ENCODE measurements at places on chromosomes 4 and X. TPM values are rescaled to one million over a fixed set of nuclear protein-coding genes. Genes with fewer than 3 reads are reported as not detected.

SH3D19 gene
- 31.2 TPM for total RNA-seq

MAOA gene
- 3.4 TPM for total RNA-seq

PRKX gene
- 16.2 TPM for total RNA-seq

PLP1 gene
- 1.2 TPM for total RNA-seq

XIAP gene
- total RNA-seq = 40.1 TPM

CSN3 gene
- not detected for total RNA-seq

SULT1B1 gene
- 0.15 TPM for total RNA-seq

PDE5A gene
- 17.0 TPM for total RNA-seq

HSPA4L gene
- total RNA-seq = 4.0 TPM

THAP6 gene
- total RNA-seq = 12.9 TPM

REELD1 gene
- not detected for total RNA-seq

DNA sequence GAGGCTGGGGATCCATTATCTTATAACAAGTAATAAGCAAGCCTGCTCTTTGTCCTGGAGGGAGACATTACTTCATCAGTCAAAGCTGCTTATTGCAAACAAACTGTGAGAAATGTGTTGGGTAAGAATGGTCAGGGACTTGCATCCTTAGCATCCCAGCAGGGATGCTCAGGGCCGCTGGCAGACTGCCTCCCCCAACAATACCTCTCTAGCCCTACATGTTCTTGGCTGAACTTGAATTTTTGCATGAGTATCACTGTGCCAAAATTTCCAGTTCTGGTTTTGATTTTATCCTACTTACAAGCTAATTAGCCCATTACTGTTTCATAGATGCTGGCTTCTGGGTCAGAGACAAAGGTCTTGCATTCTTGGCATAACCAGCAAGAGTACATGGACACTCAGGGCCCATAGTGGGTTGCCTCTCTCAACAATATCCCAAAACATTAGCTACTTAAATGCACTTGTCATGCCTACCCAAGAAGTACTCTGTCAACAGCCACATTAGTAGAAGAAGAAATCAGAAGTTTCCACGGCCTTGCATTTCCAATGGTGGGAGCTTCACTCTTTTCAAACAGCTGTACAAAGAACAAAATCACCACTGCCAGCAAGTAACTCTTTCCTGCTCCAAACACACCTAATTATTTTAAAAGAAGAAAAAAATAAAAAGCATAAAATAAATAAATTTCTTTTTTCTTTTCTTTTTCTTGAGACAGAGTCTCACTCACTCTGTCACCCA lies 41.9 kb upstream of the NEUROG2 start:
- no peak overlapping the region for H3K27ac ChIP-seq
- peaks cover 3% of the 10 kb centered on the region for H3K4me1 ChIP-seq
- H3K36me3 ChIP-seq = peaks cover 1% of the 10 kb centered on the region
- H3K27me3 ChIP-seq = no peaks in the 10 kb centered on the region

DNA sequence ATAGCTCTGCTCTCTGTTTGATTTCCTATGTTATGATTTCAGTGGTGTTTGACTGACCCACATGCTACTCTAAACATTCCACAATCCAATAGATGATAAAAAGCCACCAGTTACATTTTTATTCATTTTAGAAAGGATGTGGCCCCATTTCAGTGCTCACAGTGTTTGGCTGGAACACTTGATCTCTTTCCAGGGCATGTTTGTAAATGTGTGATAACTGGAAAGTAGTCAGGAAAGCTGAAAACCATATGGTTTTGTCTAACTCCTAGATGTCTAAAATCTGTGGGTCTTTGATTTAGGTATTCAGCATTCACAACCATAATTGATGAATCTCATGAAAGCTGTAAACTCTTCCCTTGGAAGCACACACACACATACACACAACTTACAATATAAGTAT lies 904.9 kb upstream of the AGA start:
- H3K36me3 ChIP-seq = no peaks in the 10 kb centered on the region
- H3K4me3 ChIP-seq = no peak overlapping the region
- no peak for DNase-seq
- no peaks in the 10 kb centered on the region for H3K4me1 ChIP-seq
- no peaks in the 10 kb centered on the region for H3K27me3 ChIP-seq
- H3K27ac ChIP-seq = no peak overlapping the region

GRCh38 chrX:81868979-81869378 lies 667.1 kb downstream of the SH3BGRL start:
- no peaks in the 10 kb centered on the region for H3K36me3 ChIP-seq
- H3K27ac ChIP-seq = no peak overlapping the region
- DNase-seq = no peak
- no peak overlapping the region for H3K4me3 ChIP-seq
- no peaks in the 10 kb centered on the region for H3K27me3 ChIP-seq

- no peak for DNase-seq
- no peaks in the 10 kb centered on the region for H3K27me3 ChIP-seq
- no peaks in the 10 kb centered on the region for H3K4me1 ChIP-seq
Observed at GRCh38 chr4:113113151-113113550, 63.7 kb downstream of the ANK2 start.

DNA sequence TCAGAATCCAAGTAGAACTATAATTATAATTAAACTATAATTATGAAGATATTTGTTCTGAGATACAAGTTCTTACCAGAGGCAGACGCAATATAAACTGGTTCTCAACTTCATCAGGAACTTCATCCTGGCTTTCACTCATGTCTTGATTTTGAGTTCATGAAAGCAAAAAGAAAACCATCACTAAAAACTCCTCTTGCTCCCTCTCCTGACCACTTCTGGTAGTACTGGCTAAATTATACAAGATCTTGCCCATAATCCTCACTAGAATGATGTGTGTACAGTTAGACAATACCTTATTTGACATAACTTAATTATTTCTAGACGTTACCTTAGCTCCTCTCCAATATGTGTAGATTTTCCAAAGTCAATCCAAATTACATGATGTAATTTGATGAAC lies 3.7 kb downstream of the TAF7L start:
- H3K27ac ChIP-seq = no peak overlapping the region
- no peaks in the 10 kb centered on the region for H3K36me3 ChIP-seq
- no peaks in the 10 kb centered on the region for H3K27me3 ChIP-seq
- H3K4me3 ChIP-seq = no peak overlapping the region
- H3K4me1 ChIP-seq = no peaks in the 10 kb centered on the region

DNA sequence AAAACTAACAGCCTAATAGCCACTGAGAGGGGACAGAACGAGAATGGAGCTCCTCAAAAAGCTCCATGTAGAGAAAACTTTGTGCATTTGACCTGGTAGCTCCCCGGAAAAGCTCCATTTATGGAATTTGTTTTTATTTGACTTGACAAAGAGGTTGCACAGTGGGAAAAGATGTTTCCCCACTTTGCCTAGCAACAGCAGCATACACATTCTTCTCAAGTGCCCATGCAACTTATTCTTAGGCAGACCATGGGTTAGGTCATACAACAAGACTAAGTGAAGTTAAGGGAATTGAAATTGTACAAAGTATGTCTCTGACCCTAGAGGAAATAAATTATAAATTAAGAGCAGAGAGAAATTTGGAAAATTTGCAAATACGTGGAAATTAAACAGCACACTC lies 949.6 kb upstream of the PRKX start:
- H3K4me1 ChIP-seq = no peaks in the 10 kb centered on the region
- H3K27me3 ChIP-seq = no peaks in the 10 kb centered on the region
- DNase-seq = no peak
- H3K4me3 ChIP-seq = no peak overlapping the region

DNA sequence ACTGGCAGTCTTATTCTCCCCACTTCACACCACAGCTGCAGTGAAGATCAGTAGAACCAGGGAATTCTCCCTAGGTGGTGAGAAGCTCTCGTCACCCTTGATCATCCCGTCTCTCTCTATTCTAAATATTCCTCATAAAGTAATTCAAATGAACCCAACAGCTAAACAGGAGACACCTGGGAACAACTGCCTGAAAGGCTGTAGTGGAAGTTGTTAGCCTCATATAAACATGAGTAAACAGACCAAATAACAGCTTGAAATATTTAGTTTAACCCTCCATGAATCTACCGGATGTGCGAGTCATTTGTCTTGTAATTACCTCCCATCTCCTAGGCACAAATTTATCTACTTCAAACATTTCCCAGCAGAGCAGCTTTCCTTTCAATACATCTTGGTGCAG lies 30.4 kb upstream of the APELA start:
- H3K36me3 ChIP-seq = peaks cover 2% of the 10 kb centered on the region
- H3K27me3 ChIP-seq = peaks cover 11% of the 10 kb centered on the region
- no peaks in the 10 kb centered on the region for H3K4me1 ChIP-seq

DNA sequence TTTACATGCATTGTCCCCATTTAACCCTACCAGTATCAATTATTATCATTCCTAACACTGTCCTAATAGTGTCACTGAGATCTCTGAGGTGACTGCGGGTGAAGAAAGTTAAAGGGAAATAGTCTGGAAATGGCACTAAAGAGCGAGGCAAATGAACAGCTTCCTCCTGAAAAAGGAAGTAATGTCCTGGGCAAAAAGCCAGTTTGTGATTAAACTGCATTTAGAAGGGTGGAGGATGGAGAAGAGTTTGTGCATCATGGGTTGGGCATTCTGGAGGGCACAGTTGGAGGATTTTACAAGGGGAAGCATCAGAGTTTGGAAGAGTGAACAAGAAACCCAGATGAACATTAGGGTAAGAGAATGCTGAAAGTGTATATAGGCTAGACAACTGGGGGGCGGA lies 60.5 kb upstream of the SLC25A4 start:
- H3K27me3 ChIP-seq = peaks cover 17% of the 10 kb centered on the region
- H3K4me3 ChIP-seq = no peak overlapping the region
- no peak for DNase-seq
- H3K4me1 ChIP-seq = no peaks in the 10 kb centered on the region
- no peaks in the 10 kb centered on the region for H3K36me3 ChIP-seq

GRCh38 chrX:96204928-96205327 lies 479.7 kb upstream of the DIAPH2 start:
- no peak overlapping the region for H3K27ac ChIP-seq
- H3K4me1 ChIP-seq = no peaks in the 10 kb centered on the region
- no peaks in the 10 kb centered on the region for H3K27me3 ChIP-seq
- DNase-seq = no peak

GRCh38 chr4:40206426-40206825 lies 9.6 kb downstream of the RHOH start:
- no peaks in the 10 kb centered on the region for H3K36me3 ChIP-seq
- no peak overlapping the region for H3K4me3 ChIP-seq
- no peak overlapping the region for H3K27ac ChIP-seq
- H3K27me3 ChIP-seq = no peaks in the 10 kb centered on the region
- peaks cover 3% of the 10 kb centered on the region for H3K4me1 ChIP-seq

- no peaks in the 10 kb centered on the region for H3K27me3 ChIP-seq
- H3K36me3 ChIP-seq = no peaks in the 10 kb centered on the region
- no peak for DNase-seq
- H3K27ac ChIP-seq = peak overlapping the region; percentile 66
- no peak overlapping the region for H3K4me3 ChIP-seq
Observed at GRCh38 chr4:105805501-105806120, 89.7 kb upstream of the NPNT start.

DNA sequence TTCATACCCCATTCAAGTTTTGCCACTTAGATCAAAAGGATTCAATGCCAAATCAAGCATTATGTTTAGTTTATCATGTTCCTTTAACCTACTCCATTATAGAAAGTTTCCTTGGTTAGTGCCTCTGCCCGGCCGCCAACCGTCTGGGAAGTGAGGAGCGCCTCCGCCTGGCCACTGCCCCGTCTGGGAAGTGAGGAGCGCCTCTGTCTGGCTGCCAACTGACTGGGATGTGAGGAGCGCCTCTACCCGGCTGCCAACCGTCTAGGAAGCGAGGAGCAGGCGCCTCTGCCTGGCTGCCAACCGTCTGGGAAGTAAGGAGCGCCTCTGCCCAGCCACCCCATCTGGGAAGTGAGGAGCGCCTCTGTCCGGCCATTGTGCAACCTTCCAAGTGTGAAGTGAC lies 36.3 kb upstream of the PDGFRA start:
- no peaks in the 10 kb centered on the region for H3K27me3 ChIP-seq
- H3K27ac ChIP-seq = no peak overlapping the region
- no peak overlapping the region for H3K4me3 ChIP-seq

GRCh38 chrX:68419975-68420374 lies 13.3 kb downstream of the OPHN1 start:
- H3K27me3 ChIP-seq = no peaks in the 10 kb centered on the region
- H3K4me1 ChIP-seq = peaks cover 37% of the 10 kb centered on the region
- peaks cover 2% of the 10 kb centered on the region for H3K36me3 ChIP-seq
- DNase-seq = no peak

DNA sequence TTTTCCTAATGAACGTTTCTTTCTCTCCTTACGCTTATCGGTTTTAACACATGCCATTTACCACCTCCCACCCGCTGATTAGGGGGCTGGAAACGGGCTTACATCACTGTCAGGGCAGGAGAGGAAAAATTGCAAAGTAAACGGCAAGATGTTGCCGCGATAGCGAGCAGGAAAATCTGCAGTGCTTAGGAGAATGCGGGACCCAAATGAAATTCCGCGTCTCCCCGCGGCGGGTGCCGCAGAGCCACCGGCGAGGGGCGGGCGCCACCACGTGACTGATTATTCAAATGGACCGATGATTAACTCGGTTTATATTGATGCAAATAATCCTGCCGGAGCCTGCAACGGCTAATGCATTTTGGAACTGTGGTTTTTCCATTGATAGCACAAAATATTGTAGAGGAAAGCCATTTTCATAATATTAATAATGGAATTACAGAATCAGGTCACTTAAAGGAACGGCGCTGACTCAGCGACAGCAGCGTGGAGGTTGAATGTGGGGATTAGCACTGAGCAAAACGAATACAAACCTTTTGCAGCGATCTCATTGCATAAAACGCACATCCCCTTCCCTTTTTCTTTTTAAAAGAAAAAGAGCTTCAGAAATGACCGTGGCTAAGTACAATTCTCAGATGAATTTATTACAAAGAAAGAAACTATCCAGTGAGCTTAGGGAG lies 224.2 kb downstream of the STIM2 start:
- H3K4me1 ChIP-seq = peaks cover 12% of the 10 kb centered on the region
- H3K27me3 ChIP-seq = peaks cover 69% of the 10 kb centered on the region
- peak overlapping the region; percentile 55 for H3K4me3 ChIP-seq
- H3K27ac ChIP-seq = no peak overlapping the region
- DNase-seq = no peak
- no peaks in the 10 kb centered on the region for H3K36me3 ChIP-seq

DNA sequence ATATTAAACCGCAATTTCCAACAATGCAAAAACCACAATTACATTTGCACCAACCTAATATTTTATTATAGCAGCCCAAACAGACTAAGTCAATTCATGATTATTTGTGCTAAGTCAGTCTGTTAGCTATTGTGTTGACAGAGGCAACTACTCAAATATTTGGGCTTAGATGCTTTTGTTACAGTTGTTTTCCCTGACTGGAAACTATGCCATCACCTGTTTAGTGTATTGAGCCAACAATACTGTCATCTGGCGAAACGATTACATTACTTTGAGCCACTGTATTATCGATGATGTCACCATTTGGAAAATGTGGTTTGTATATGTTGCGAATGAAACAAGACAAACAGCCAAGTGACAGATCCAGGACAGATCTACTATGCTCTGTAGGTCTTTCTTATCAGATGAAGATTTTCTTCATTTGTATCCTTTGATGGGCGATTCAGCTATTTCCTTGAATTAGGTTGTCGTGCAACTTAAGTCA lies 38.7 kb upstream of the INTS6L start:
- DNase-seq = no peak
- H3K4me1 ChIP-seq = no peaks in the 10 kb centered on the region
- no peak overlapping the region for H3K4me3 ChIP-seq
- no peak overlapping the region for H3K27ac ChIP-seq
